Nephron progenitor cell (in vitro differentiated cells): ENCODE measurements at places on chromosomes 12 and 14.

DNA sequence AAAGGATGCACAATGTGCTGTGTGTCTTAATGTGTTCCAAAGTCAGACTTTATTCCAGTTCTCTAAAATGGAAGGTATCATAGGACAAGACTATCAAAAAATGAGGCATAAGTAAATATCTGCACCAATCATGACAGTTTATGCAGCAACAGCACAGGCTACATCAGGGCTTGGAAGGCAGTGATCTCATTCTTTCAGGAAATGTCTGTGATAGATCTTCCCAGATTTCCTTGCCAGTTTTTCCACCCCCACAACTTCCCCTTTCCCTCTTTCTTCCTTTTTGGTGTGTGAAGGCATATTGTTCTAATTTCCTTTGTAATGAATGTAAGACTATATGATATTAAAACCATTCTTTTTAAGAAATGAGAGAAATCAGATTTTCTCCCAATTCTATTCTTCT lies 326.7 kb downstream of the ATP23 start:
- DNase-seq = no peak

GRCh38 chr14:89146274-89146673 lies 270.8 kb downstream of the FOXN3 start:
- DNase-seq = no peak

- no peak for DNase-seq
Measured at GRCh38 chr12:130070126-130070611, 92.1 kb upstream of the FZD10 start.

DNA sequence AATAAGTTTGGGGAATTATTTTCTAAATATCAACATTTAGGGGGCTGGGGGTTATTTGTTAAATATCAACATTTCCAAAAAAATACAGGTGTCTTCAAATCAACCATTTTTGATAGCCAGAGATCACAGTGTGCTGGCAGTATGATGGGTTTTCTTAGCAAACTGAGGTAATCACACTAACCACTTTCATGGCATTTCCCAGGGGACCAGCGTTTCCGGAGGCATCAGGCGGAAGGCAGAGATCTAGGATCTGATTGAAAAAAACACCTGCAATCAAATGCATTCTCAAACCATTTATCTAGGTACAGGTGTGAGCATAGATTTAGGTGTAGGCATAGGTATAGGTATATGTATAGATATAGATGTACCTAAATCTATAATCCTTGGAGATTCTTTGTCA lies 34.6 kb downstream of the GLRX5 start:
- DNase-seq = no peak

GRCh38 chr14:75049136-75049535 lies 2.1 kb downstream of the MLH3 start:
- no peak for DNase-seq

DNA sequence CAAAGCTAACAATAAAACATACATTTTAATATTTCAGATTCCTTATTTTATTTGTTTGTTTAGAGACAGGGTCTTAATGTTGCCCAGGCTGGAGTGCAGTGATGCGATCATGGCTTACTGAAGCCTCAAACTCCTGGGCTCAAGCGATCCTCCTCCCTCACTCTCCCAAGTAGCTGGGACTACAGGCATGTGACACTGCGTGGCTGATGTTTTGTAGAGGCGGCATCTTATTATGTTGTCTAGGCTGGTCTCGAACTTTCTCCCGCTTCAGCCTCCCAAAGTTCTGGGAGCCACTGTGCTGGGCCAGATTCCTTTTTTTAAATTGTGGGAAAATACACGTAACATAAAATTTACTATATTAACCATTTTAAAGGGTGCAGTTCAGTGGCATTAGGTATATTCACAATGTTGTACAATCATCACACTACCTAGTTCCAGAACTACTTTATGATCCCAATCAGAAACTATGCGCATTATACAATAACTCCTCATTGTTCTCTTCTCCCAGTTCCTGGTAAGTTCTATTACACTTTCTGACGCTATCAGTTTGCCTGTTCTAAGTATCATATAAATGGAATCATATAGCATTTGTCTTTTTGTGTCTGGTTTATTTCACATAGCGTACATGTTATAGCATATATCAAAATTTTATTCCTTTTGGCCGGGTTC lies 40.3 kb downstream of the ADIPOR2 start:
- no peak for DNase-seq

GRCh38 chr12:113422886-113423669 lies 898 bp downstream of the SDSL start:
- no peak for DNase-seq
